ENCODE measurements at places on chromosomes 11 and 22.
A peak's percentile ranks its signal among the peaks of the same experiment; 100 is the strongest.

DNA sequence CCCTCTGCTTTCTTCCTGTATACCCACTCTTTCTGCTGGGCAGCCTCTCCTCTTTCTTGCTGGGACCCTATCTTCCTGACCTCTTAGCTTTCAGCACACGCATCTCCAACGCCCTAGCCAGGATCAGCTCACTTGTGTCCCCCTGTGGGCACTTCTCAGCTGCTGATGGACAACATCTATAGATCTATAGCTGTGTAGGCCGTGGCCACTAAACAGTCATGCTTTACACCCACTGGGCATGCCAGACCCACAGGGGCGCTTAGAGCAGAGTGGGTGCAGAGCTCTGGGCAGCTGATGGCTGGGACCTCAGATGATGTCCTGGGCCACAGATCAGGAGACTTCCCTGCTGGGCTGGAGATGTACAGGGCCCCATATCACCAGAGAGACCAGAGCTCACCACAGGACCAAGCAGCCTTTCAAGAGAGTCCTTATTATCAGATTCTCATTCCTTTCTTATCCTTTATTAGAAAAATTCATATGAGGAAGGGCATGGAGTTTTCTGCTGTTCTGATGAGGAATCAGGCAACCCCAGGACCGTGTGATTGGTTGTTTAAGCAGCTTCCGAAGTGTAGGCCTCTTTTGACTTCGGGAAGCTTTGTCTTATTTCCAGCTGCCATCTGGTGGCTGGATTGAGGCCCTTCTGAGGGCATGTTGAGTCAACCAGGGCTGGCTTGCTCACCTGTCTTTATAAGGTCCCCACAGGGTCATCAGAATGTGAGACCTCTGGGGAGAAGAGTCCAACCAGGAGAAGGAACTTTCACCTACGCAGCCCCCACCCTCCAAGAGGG is 60.5 kb downstream of the OSBP2 start:
- DNase-seq: peak; percentile 37

GRCh38 chr22:21622011-21622918 is 7.6 kb downstream of the YDJC start:
- no peak for DNase-seq

DNA sequence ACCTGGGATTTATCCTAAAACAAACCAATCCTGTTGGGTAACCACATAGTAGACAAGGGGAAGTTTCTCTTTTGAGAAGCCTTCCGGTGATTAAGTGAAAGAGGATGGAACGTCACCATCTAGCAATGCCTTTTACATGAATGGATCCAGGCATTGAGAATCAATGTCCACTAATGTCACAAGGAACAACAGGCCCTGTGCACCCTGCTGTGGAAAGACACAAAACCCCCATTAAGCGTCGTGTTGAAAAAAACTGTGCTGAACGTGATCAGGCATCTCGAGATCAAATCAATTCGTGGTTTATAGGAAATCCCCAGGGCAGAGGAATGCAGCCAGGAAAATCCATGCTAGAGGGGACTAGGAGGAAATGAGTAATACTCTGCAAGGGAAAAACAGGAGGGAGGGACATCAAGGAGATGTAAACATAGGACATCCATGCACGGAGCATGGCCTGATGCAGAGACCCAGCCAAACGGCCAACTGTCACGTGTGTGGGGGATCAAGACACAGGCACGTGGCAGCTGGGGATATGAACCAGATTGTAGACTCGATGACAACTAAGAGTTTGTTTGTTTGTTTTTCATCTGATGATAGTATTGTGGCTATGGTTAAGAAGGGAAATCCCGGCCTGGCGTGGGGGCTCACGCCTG is 38.6 kb upstream of the CARS1 start:
- DNase-seq: no peak

DNA sequence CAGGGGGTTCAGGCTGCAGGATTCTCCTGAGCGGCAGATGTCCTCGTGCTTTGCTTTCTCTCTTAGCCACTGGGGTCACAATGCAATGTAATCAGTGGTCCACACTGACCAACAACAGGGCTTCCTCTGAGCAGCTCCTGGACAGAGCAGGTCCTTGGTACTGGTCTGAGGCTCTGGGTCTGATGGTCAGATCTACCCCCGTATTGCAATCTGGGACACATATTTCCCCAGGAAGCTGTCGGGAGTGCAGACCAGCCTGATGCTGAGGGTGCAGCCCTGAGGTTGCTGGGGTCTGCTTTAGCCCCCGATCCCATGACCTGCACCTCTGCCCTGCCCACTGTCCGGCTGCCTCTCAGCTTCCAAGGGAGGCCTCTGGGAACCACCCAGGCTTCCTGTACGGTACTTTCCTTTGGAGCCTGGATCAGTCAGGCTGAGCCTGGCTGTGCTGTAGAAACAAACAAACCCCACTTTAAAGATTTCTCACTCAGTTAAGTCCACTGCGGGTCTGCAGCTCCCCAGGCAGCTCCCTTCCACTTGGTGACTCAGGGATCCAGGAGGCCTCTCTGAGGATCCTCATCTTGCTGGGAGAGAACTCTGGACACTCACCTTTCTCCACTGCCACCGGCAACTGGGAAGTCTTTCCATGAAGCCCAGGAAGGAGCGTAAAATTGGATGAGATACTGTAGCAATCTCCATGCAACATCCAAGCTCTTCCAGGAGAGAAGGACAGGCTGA is 1046.6 kb downstream of the TBC1D22A start:
- DNase-seq: no peak

- DNase-seq: no peak
Observed at GRCh38 chr11:64694026-64694755, 28.8 kb downstream of the NRXN2 start.

DNA sequence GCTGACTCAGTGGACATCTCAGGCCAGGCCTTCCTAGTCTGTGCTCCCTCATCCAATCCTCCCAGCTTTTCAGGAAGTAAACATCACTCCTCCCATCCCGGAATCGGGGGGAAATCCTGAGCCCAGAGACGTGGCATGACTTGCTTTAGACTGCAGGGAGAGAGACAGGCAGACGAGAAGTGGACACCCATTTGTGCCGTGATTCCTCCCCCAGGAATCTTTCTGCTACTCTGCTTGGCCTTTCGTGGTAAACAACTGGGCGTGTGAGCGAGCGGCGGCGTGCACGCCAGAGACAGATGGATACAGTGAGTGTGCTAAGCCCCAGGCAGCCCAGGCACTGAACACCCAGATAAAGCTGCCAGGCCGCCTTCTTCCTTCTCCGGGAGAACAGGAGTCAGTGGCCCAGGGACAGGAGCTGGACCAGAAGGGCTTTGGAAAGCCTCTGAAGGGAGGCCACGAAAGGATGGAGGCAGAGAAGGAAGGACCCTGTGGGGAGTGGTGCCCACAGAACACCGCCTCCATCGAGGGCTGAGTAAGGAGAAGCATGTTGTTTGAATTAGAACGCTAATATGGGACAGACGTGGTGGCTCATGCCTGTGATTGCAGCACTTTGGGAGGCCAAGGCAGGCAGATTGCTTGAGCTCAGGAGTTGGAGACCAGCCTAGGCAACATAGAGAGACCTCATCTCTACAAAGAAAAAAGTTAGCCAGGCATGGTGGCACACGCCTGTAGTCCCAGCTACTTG is 53.0 kb upstream of the PRR5 start:
- DNase-seq: no peak

DNA sequence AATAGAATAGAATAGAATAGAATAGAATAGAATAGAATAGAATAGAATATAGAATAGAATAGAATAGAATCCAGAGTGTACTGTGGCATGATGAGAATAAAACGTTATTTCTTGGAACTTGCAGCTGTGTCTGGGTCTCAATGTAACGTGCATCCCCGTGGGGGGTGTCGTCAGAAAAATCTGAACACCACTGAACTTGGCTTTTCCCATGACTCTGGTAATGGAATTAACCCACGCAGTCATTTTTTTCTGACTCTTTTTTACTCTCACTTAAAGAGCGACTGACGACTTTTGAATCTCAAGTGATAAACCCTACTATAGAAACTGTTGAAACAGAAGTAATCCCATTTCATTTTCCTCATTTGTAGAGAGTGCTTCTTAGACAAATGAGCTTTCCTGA is 92.4 kb upstream of the BID start:
- no peak for DNase-seq

- DNase-seq: no peak
Observed at GRCh38 chr11:114073007-114073827, 13.7 kb downstream of the ZBTB16 start.

GRCh38 chr11:133947321-133947756 is 9.4 kb downstream of the IGSF9B start:
- no peak for DNase-seq

DNA sequence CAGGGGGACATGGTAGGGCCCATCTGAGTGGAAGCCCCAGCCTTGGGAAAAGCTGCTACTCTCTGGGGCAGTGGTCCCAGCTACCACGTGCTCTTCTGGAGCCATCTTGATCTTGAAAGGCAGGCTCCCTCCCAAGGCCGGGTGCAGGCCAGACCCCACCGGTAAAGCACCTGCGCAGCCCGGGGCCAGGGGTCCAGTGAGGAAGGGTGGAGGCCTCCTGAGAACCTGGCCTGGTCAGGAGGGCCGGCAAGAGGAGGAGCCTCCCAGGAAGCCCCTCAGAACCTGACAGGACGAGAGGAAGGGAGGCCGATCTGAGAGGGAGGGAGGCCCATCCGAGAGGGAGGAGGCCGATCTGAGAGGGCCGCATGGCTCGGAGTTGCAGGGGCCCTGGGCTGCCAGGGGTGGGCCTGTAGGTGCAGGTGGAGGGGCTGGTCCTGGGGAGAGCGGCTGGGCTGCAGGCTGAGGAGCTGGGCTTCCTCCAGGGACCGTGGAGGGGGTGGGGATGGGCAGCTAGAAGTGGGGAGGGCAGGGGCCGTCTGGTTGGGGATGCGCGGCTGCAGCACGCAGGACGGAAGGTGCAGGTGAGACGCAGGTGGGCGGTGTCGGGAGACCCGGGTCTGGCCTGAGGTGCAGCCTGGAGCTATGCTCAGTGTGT is 529 bp downstream of the GRAMD4 start:
- DNase-seq: no peak

DNA sequence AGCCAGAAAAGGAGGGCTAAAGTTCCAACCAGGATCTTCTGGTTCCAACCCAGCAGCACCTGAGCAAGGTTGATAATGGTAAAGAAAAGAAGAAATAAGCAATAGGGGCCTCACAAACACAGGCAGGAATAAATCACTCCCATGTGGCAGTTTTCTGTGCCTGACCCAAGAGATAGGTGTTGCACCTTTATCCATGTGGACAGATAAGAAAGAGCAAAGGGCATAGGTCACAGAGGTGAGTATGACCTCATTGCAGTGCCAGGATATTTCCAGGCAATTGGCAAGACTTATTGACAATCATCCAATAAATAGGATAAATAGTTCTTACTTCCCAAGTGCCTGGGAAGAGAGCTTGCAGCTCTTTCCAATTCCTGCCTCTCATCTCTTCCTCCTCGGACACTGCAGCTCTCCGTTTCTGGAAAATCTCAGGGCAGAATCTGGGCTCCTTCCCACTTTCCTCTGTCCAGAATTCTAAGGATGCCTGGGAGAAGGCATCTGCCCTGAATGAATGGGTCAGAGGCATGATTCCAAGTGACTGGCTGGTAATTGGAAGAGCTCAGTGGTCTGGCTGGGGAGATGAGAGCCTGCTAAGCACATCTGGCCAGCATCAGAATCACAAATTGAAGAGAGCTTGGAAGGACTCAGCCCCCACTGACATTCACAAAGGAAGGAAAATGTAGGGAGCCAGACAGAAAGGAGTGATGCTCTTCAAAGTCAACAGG is 14.5 kb upstream of the LRRC55 start:
- no peak for DNase-seq

DNA sequence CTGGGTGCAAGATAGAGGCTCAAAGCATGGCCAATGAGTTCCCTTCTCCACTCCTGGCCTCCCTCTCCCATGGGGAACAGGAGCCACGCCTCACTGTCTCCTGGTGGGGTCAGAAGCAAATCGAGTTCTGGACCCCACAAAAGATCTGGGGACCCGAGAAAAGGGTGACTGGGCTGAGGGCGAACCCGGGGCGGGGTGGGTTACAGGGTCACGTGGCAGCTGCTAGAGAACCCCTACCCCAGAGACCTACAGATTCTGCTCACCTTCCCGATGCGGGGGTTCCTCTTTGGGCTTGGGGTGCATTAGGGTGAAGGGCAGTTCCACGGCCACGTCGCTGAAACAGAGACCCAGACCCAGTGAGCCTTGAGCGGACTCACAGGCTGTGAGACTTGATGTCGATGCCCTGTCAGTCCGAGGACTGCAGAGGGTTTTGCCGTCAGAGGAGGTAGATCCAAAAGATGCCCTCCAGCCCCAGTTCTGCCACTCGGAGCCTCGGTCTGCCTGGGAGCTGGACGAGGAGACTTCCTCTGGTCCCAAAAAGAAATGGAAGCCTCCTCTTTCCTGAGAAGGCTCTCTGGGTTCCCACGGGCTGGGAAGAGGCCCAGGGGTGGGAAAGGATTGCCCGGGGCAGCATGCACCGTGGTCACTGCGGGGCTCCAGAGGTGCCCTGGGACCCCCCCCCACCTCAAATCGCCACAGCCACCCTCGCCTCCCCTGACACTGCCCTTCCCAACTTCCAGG is 28.2 kb downstream of the TPBGL start:
- DNase-seq: no peak

DNA sequence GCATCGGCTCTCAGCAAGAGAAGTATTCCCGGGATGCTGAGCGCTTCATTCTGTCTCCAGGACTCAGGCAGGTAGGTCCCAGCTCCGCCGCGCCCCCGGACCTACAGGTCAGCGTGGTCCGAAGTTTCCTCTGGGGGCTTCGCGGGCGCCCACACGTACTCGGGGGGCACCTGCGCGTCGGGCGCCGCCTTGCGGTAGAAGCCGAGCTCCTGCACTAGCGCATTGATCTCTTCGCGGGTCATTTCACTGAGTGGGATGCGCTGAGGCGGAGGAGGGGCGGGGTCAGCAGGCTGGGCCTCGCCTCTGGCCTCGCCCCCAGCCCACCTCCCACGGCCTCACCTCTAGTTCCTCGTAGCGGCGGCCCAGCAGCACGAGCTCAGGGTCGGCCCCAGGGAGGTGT is 2.5 kb downstream of the SELENOM start:
- DNase-seq: no peak

DNA sequence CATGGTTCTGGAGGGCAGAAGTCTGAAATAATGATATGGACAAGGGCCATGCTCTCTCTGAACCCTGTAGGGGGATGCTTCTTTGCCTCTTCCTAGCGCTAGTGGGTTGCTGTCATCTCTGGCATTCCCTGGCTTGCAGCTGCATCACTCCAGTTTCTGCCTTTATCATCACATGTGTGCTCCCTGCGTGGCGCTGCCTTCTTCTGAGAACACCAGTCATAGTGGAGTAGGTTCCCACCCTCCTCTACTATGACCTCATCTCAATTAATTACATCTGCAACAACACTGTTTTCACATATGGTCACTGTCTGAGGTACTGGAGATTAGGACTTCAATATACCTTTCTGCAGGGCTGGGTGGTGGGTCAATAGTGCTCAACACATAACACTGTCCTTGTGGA is 402.3 kb upstream of the NARS2 start:
- DNase-seq: no peak

DNA sequence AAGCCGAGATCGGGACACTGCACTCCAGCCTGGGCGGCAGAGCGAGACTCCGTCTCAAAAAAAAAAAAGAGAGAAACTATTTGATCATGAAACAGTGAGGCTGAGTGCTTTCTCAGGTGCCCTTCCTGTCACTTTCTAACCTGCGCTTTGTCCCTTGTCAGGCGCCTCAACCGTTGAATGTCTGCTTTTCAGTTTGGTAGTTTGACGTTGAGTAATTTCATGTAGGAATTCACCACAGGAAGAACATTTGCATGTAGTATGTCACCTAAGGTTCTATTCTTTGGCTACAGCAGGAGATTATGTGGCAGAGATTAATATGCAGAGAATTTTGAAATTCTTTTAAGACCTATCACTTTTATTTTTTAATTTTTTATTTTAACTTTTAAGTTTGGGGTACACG is 57.2 kb downstream of the PPFIA1 start:
- no peak for DNase-seq

All from NCI-H2029 (cell line).